ENCODE measurements at places on chromosomes 12 and 14.
A peak's percentile ranks its signal among the peaks of the same experiment; 100 is the strongest.

DNA sequence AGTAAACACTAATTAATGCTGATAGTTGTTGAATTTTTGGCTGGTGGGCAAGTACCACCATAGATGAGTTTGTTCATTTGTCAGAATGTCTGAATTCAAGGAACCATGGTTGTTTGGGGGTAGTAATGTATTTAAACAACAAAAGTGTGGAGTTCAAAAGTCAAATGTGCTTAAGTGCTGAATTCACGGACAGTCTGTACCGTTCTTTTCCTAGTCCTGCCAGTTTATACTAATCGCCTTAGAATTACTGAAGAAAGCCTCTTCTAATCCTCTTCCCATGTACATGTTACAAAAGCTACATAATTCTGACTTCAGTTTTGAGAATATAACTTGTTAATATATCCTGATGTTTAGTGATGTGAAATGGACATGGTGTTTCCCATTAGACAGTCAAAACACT lies 2.7 kb downstream of the NAA25 start:
- DNase-seq, result no peak

- no peak for DNase-seq
Observed at GRCh38 chr14:21244544-21244943, 24.7 kb downstream of the HNRNPC start.

DNA sequence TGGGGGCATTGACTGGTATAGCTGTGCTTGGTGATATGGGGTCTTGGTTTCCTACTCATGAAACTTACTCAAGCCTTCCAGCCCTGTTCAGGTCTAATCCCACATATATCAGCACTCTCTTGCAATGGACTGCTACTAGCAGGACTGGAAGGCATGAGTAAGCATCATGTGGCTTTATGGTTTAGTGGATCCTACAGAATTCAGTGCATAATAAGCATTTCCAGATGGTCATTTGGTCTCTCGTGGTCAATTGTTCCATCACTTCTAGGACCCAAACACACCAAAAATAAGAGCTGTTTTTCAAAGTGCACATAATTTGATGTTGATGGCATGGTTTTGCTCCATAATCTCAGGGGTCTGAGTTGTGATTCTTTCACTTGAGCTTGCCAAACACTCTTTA lies 114.4 kb downstream of the LMNTD1 start:
- DNase-seq, result no peak

DNA sequence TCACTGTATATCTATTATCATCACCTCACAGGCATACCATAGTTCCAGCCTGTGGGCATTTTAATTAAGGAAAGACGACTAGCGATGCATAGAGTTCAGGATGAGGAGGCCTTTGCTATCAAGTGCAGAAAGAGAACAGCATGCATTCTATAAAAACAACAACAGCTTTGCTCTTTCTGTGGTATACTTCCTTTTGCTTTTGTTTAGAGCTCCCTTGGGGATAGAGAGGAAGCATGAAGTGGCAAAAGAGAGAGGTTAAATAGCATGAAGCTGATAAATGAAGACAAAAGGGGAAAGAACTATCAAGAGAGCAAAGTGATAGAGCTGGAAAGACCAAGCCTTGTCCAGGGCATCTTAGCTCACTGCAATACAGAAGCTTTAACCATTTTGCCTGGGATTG lies 23.5 kb downstream of the IFNG-AS1 start:
- no peak for DNase-seq

- no peak for DNase-seq
Observed at GRCh38 chr12:71686658-71687025, 760 bp downstream of the TMEM19 start.

GRCh38 chr14:105383083-105383730 lies 15.1 kb upstream of the TEX22 start:
- no peak for DNase-seq

DNA sequence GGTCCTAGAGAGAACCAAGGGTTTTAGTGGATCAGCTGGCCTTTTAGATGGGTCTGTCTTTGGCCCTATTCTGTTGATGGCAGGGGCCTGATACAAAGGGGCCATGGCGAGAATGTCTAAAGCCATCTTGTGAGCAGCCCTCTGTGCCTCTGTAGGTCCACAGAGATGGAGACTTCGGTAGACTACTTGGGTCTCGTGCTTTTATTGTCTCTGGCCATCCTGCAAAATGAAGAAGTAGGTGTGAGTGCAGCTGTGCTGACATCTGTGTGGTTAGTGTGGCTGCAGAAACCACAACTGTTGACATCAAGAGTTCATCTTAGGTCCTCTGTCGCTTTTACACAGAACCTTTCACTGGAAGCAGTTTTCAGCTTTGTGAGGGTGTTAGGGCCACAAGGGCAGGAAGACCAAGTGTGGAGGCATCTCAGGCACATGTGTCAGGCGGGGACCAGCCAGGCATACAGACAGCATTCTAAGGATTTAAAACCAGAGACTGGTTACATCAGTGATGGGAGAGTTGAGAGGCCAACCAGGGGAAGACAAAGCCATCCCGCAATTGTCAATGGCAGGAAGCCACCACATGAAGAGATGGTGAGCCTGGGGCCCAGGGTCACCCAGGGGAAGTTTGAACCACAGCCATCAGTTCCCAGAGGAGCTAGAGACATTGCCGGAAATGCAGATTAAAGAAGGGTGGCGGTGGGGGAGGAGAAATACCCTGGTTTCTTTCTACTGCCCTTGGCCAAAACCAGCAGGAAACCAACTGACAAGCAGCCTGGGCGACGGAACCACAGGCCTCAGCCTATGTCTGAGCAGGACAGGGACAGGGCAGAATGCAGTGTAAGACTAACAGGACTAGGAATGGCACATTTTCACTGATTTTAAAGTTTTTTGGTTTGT lies 13.0 kb upstream of the TPCN1 start:
- no peak for DNase-seq

GRCh38 chr14:64826845-64827244 lies 52.9 kb downstream of the SPTB start:
- DNase-seq, result no peak

DNA sequence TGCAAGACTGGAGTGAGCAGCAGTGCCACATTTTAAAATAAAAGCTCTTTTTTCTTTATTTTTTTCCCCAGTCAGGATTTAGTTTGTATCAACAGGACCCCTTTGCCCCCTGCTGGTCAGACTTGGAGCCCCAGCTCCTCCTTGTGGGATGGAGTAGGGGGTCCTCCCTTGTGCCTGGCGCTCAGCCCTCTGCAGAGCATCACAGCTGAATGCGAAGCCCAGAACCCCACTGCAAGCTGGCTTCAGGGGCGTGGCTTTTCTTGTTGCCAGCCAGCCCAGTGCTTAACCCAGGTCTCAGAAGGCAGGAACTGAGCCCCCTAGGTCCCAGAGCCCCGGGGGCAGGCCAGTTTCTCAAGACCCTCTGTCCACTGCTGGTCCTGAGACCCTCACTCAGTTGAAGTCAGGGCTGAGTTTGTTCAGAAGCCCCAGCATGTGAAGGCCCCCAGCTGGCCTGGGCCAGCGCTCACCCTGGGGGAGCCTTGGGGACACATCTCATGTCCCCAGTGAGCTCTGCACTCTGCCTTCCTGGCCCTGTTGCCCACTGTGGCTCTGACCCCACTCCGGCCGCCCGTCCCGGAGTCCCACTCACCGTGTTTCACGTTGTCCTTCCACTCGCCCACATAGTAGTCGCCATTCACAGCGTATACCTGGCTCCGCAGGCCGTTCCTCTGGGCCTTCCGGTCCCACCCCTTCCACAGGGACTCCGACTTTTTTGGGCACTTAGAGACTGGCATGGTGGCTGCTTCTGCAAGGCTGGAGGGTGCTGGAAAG lies 519 bp downstream of the MORN3 start:
- DNase-seq, result peak; percentile 64

DNA sequence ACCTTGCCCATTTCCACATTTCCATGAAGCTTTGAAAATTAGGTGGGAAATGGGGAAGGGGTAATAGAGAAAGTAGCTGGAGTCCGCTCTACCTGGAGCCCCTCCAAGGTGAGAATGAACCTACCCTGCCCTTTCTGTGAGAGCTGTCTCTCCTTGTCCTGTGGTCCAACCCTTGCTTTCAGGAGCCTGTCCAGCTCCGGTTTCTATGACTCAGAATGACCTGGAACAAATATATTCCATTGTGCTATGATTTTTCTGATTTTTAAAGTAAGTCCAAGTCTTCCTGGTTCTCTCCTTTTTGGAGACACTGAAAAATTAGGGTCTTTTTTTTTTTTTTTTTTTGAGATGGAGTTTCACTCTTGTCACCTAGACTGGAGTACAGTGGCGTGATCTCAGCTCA lies 89.1 kb upstream of the VASH1 start:
- no peak for DNase-seq

- DNase-seq, result no peak
Observed at GRCh38 chr14:68820119-68820518, 27.3 kb upstream of the ZFP36L1 start.

DNA sequence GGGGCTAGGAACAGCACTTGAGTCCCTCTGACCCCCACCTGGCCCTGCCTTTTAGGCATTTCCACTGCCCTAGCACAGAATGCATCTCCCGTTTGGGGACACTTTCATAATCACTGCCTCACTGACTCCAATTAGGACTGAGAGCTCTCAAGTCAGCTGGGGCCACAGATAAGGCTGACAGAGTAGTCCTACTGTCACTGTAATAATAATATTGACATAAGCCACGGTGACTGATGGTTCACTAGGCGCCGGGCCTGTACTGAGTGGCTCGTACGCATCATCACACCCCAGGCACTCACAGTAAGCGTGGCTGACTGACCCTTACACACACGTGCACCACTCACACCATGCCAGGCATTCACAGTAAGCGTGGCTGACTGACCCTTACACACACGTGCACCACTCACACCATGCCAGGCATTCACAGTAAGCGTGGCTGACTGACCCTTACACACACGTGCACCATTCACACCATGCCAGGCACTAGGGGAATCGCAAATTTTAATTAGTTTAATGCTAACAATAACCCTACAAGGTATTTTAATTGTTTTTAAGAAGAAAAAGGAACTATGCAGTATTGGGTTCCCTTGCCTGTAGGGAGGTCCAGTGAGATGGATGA lies 87.7 kb downstream of the CHGA start:
- DNase-seq, result no peak

GRCh38 chr12:64269161-64269560 lies 47.1 kb upstream of the KICS2 start:
- DNase-seq, result no peak

DNA sequence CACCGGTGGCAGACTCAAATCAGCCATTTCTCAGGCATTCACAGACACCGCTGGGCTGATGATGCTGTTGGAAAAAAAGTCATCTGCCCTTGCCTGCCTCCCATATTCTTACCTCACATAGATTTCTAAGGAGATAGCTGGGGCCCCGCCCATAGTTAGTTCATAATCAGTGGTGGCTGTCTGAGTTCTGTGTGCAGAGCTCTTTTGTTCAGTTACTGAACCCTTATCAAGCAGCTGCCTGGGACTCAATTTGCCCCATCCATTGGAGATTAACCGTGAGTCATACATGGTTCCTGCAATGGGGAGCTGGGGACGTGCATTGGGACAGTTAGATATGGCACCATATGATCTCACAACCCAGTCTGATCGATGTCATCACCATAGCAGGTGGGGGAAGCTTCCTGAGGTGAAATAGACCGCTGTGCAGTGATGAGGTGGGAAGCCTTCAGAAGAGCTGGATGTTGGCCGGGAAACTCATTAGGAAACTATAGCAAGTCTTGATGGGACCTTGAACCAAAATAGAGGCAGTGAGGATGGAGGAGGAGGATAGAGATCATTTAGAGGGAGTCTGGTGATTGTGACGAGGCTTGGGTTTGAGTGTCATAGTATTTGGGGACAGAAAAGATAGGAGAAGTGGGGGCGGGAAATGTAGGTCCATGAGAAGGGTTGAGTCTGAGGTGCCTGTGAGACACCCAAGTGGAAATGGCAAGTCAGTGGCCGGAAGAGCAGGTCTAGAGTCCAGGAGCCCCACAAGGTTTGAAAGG lies 147.8 kb downstream of the GCH1 start:
- no peak for DNase-seq

GRCh38 chr12:121050725-121051124 lies 11.7 kb upstream of the OASL start:
- DNase-seq, result no peak

DNA sequence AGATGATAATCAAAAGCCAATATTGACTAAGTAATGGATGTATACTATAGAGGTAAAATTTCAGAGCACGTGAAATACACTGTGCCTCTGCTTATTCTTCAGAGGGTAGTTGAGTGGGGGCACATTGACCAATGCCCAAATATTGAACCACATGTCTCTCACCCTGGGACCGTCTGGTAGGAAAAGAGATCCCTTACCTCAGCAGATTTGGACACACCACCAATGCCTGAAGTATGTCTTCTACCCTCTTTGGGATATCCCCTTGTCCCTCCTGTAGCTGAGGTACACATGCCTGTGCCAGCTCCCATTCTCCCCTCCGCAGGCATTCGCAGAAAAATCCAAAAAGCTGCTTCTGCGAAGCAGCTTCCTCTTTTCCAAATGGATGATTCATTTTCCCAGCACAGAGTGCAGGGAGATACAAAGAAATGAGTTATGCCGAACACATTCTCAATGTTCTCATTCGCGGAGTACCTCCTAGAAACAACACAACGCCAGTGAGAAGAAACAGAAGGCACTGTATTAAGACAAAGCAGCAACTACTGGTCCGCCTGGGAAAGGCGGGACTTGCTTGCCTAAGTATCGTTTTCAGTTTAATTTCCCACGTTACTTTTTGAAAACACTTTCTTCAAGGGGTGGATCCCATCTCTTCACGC lies 691 bp downstream of the ZFYVE26 start:
- DNase-seq, result no peak

GRCh38 chr14:65263177-65263788 lies 149.2 kb upstream of the FUT8 start:
- no peak for DNase-seq

DNA sequence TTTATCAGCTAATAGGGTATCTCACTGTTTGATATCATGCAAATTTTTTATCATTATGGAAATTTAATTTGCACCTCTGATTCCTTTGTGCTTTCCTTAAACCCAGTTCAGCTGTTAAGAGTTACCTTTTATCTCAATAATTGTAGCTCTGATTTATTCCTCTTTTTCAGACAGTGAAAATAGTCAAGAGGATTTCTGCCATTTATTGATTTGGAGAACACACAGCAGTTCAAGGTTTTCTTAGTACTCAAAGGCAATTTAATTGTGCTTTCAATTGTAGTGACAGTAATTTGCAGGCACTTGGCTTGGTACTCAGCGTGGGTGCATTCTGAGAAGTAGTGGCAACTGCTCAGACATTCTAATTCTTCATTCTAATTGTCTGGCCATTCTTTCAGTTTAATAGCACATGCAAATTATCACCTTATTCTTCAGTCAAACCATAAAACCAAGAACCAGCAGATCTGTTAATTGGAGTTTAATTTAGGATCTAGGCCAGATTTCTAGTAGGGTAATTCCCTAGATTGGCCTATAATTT lies 709.3 kb downstream of the RPS29 start:
- no peak for DNase-seq

Data from SJSA1 (cell line).